ENCODE measurements at places on chromosomes 1 and 21.

DNA sequence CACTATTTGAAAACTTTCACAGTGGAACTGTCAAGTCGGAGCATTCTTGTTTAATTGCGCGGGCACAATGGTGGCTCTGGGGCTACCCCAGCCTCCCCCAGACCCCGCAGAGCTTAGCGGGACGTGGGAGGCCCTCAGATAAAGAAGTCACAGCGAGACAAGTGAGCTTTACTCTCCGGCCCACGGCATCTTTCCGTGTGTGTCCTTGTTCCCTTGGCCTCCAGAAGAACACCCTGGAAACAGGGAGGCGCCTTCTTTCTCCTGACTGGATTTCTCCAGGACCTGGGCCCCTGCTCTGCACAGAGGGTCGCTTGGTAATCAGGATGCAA lies 382.8 kb downstream of the RRAGC start:
- H3K36me3 ChIP-seq = peaks cover 24% of the 10 kb centered on the region
- H3K27me3 ChIP-seq = no peaks in the 10 kb centered on the region
- H3K4me3 ChIP-seq = peak overlapping the region; percentile 84
- H3K4me1 ChIP-seq = peaks cover 10% of the 10 kb centered on the region
- H3K27ac ChIP-seq = no peak overlapping the region

DNA sequence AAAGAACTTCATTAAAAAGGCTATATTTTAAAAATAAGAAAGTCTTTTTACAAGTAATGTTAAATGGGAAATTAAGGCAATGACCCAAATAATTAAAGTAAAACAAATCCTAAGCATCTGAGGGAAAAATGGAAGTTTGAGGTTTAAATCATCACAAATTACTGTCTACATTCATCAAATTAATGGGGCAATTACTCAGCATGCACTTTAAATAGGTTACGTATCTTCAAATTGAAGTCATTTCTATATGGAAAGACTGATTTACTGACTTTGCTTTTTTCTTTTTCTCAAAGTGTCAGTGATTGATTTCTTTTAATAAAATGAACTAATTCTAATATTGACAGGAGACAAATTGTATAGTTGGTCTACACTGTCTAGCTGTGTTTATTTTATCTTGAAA lies 1452.3 kb downstream of the NCAM2 start:
- no peak overlapping the region for H3K27ac ChIP-seq
- no peaks in the 10 kb centered on the region for H3K4me1 ChIP-seq
- no peak for DNase-seq
- H3K27me3 ChIP-seq = no peaks in the 10 kb centered on the region

DNA sequence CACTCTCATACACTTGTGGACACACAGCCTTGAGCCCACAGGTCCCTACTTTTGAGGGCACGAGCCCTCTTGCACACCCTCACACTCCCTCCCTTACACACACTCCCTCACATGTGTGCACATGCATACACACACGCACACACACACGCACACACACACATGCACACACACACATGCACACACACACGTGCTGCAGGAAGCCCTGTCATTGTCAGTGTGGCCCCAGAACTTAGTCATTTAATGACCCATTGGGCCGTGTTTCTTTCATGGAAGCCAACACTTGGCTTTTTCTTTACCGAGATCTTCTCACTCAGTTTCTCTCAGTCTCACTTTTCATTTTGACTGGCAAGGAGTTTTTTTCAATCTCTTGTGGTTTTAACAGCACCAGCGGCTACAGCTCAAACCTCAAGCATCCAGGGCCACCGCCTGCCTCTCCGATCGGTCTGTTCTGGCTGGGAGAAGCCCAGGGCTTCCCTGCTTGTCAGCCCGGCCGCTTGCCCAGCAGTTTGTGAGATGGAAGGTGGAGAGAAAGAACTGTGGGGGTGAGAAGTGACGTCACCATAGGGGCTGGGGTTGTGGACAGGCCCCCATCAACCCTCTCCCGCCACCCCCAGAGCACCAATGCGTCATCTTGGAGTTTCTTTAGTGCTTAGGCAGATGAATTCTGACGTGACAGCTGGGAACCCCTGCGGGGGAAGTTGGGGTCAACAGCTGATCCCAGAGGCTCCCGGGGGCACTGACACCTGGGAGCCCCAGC lies 15.8 kb upstream of the TNFRSF8 start:
- no peak for DNase-seq
- no peak overlapping the region for H3K4me3 ChIP-seq
- no peaks in the 10 kb centered on the region for H3K27me3 ChIP-seq
- H3K4me1 ChIP-seq = peaks cover 6% of the 10 kb centered on the region
- H3K36me3 ChIP-seq = no peaks in the 10 kb centered on the region
- no peak overlapping the region for H3K27ac ChIP-seq

DNA sequence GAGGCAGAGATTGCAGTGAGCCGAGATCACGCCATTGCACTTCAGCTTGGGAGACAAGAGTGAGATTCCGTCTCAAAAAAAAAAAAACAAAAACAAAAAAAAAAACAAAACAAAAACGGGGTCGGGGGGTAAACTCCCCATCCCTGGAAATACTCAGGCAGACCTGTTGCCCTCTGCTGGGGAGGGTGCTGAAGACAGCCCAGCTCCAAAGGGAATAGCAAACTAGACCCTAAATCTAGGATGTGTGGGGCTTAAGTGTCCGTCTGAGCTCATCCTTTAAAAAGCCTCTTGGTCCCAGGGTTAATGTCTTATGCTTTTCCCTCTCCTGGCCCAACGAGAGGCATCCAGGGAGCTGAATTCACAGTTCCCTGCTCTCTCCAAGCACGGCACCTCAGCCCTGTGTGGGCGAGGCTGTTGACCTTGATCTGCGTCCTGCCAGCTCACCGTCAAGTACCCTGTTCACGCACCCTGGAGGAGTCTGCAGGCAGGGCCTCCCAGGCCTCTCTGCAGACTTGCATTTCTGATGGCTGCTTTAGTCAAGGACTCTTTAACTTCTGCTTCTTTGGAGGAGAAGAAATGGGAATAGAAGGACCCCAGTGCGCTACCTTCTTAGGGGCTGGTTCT lies 22.3 kb downstream of the KCND3 start:
- no peaks in the 10 kb centered on the region for H3K4me1 ChIP-seq
- no peak overlapping the region for H3K27ac ChIP-seq
- H3K36me3 ChIP-seq = no peaks in the 10 kb centered on the region
- no peak for DNase-seq
- H3K27me3 ChIP-seq = peaks cover 3% of the 10 kb centered on the region

DNA sequence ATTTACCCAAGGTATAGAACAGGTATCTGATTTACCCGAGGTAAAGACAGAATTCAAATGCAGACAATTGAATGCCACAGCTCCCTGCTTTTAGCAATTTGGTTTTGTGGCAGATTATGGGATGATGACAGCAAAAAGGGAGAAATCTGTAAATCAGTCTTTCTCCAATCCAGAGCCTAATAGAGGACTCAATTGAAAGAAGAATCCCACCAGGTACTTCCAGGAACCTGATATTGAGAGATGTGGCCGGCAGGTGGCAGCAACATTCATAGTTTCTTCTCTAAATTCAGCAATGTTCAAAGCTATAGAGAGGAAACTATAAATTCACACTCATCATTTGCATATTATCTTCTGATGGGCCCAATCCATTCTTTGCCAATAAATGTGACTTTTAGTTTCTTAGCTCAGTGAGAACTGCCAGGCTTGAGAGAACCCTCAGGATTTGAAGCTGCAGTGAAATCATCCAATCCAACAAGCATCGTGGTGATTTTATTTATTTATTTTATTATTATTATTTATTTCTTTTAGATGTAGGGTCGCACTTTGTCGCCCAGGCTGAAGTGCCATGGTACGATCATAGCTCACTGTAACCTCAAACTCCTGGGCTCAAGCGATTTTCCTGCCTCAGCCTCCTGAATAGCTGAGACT lies 9.8 kb upstream of the PHACTR4 start:
- H3K27me3 ChIP-seq = no peaks in the 10 kb centered on the region
- no peaks in the 10 kb centered on the region for H3K36me3 ChIP-seq
- no peaks in the 10 kb centered on the region for H3K4me1 ChIP-seq
- H3K27ac ChIP-seq = no peak overlapping the region
- DNase-seq = peak; percentile 78

GRCh38 chr1:189693140-189693539 lies 784.5 kb downstream of the BRINP3 start:
- no peaks in the 10 kb centered on the region for H3K27me3 ChIP-seq
- DNase-seq = no peak
- H3K4me3 ChIP-seq = no peak overlapping the region
- no peak overlapping the region for H3K27ac ChIP-seq
- no peaks in the 10 kb centered on the region for H3K36me3 ChIP-seq
- H3K4me1 ChIP-seq = no peaks in the 10 kb centered on the region

DNA sequence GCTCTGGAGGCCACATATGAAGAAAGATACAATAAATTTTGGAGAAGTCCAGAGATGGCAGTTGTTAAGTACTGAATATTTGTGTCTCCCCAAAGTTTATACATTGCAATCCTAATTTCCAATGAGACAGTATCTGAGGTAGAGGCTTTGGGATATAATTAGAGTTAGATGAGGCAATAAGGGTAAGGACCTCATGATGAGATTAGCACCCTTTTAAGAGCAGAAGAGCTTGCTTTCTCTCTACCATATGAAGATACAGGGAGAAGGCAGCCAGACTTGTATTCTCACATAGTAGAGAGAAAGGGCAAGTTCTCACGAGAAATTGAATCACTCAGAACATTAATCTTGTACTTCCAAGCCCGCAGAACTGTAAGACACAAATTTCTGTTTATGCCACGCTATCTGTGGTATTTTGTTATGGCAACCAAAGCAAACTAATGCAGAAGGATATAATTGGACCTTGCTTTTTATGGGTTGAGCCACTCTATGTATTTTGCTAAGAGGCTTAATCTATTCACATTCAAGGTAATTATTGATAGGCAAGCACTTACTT lies 430.1 kb downstream of the KCNT2 start:
- no peak for DNase-seq
- no peaks in the 10 kb centered on the region for H3K4me1 ChIP-seq
- no peaks in the 10 kb centered on the region for H3K27me3 ChIP-seq
- H3K4me3 ChIP-seq = no peak overlapping the region
- H3K36me3 ChIP-seq = no peaks in the 10 kb centered on the region
- H3K27ac ChIP-seq = no peak overlapping the region

- H3K27me3 ChIP-seq = peaks cover 1% of the 10 kb centered on the region
- no peak for DNase-seq
- H3K4me3 ChIP-seq = no peak overlapping the region
Observed at GRCh38 chr1:19074902-19075721, 118.6 kb upstream of the IFFO2 start.

- peaks cover 17% of the 10 kb centered on the region for H3K4me1 ChIP-seq
- H3K27ac ChIP-seq = peak overlapping the region; percentile 62
Observed at GRCh38 chr1:23590058-23590783, 30.9 kb upstream of the ID3 start.

DNA sequence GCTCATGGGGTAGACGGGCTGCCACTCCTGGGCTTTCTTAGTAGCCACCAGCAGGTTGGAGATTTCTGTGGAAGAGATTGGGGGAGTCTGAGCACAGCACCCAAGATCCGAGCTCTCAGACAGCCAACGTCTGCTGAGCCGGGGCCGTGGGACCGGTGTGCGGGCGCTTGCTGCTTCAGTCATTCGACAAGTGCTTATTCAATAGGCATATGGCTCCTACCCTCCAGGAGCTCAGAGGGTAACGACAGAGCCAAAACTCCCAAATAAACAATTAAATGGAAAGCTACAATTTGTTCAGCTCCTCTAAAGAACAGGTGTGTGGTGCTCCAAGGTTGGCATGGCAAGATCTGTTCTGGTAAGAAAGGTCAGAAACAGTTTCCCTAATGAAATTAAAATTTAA lies 106.0 kb downstream of the RAVER2 start:
- no peak overlapping the region for H3K27ac ChIP-seq
- peaks cover 6% of the 10 kb centered on the region for H3K36me3 ChIP-seq
- H3K4me1 ChIP-seq = peaks cover 12% of the 10 kb centered on the region
- H3K27me3 ChIP-seq = peaks cover 6% of the 10 kb centered on the region
